ENCODE measurements at places on chromosomes 7 and 10.

DNA sequence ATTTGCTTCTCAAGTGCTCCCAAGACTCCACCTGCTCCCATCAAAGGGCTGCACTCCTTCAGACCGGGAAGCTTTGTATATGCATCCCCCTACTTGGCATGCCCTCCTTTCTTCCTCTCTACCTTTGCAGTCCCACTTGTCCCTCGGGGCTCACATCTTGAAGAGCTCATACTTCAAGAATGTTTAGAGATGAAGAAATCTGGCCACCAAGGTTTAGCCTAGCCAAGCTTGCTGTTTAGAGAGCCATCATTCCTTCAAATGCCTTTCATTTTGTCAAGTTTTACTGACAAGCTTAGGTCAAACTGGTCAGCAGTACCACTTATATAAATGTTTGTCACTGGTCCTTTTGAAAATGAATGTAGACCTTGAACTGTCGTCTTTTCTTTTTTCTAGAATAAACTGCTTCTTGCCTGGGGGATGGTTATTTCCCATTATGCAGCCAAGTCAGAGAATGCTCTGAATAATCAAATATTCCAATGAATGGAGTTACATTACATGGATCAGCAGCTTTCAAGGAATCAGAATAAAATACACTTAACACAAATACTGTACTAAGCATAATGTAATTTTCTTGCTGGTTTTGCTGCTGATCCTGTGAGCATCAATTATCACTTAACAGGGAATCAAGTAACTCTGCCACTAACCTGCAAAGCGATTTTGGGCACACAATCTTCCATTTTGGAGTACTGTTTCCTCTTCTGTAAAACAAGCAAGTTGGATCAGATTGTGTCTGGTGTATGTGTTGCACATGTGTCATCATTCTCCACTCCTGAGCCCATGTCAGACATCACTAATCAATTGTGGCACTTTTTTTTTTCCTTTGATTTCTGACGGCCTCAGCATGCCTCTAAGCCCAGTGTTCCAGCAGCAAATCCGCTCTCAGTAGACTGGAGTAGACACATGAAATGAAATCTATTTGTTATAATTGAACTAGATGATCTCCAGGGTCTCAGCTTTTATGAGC is 357.9 kb downstream of the PTEN start:
- no peak for DNase-seq

DNA sequence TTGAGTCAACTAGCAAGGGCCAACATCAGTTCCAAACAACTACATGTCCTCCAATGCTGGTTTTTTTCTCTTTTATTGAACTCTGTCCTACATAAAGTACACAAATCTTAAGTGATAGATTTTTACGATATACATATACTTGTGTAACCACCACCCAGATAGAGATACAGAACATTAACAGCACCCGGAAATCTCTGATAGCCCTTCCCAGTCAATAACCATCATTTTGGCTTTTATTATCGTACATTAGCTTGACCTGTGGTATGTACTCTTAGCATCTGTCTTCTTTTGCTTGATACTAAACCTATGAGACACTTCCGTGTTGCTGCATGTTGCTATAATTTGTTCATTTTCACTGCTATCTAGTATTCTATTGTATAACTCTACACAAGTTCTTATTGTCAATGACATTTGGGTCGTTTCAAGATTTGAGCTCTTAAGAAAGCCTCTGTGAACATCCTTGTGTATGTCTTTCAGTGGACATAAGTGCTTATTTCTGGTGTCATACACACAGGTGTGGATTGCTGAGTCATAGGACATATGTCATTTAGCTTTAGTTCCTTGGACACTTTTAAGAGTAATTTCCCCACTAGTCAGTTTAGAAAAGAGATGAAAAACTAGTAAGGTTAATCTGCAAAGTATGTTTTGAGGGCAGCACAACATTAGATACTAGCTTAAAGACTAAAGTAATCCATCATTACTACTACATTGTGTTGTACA is 111.1 kb downstream of the PRLHR start:
- no peak for DNase-seq

DNA sequence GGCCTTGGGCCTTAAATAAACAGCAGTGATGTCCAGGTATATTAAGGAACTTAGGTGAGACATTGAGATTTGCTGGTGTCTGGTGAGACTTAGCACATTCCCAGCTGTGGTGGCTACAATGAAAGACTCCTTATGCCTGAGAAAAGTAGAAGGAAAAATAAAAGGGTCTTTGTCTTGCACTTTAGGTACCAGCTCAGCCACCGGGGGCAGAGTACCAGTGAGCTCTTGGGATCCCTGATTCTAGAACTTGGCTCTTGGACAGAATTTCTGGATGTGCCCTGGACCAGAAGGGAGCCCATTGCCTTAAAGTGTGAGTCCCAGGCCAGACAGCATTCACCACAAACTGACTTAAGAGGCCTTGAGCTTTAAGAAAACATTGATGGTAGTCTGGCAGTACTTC is 1038.7 kb downstream of the SORCS3 start:
- DNase-seq, result no peak

DNA sequence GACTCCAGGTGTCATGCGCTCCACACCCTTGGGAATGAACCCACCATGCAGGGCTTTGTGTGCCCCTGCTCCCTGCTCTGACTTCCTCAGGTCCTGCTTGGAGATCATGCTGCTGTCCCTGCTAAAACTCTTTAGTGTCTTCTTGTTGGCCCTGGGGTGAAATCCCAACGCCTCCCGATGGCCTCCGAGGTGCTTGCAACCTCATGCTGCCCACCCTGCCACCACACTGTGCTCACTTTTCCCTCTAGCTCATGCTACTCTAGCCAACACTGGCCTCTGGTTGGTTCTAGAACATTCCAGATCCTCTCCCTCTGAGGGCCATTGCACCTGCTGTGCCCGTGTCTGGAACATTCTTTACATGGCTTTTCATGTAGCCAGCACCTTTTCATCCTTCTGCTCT is 227.7 kb downstream of the ADAM12 start:
- DNase-seq, result no peak

- peak; percentile 3 for DNase-seq
Measured at GRCh38 chr10:91887272-91888076, 21.8 kb downstream of the FGFBP3 start.

DNA sequence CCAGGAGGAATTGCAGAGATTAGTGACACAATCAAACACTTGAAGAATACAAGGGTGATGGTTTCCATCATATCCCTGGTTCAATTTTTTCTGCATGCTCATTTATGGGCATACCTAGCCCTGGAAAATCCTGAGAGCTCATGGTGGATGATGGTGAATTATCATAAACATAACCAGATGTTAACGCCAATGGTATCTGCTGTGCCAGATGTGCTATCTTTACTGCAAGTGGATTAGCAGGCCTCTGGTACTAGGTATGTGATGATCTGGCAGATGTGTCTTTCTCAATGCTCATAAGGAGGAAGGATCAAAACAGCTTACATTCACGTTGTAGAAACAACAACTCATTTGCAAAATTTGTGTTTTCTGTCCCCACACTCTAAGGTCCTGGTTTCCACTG is 150.5 kb downstream of the FZD1 start:
- no peak for DNase-seq

DNA sequence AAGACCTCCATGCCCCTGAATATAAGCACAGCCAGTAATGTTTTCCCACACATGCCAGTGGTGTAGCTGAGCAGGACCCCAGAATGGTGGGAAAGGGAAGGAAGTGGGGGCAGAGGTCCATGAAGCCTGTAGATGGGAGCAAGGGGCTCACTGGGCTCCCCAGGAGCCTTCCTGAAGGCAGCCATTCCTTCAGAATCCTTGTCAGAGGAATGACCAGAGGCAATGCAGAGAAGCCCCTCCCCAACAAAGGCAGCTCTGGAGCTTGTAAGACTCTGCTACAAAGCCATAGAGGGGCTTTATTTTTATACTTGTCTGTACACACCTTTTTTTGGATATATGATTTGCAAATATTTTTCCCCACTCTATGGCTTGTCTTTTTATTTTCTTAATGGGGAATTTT is 165.0 kb upstream of the TCF7L2 start:
- DNase-seq, result no peak

DNA sequence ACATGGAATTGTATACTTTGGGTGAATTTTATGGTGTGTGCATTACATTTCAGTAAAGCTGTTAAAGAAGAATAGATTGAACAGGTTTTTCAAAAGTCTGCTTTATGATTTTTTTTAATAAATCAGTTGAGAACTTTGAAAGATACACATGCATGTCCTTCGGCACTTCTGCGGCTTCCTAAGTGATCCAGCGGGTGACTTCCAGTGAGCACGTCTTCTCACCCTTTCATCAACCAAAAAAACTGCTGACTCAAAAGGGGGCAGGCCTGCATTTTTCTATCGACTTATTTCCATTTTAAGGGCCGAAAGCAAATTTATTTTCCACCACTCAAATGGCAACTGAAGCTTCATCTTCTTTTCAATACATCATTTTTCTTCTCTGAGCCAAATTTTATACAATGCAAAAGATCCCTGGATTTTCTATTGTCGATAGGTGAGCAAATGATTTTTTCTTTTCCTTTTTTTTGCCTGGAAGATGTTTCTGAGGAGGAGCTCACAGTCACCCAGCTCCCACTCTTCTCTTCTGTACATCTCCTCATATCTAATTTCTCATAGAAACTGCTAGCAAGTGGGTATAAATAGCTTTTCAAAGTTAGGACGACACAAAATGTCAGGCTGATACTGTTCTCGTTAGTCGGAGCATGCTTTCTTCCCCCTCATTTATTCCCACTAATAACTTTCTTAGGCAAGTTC is 10.2 kb downstream of the CHST15 start:
- no peak for DNase-seq

- no peak for DNase-seq
Measured at GRCh38 chr7:1950066-1950451, 280.0 kb downstream of the ELFN1 start.

GRCh38 chr10:54284526-54285193 is 516.4 kb downstream of the PCDH15 start:
- DNase-seq, result no peak

DNA sequence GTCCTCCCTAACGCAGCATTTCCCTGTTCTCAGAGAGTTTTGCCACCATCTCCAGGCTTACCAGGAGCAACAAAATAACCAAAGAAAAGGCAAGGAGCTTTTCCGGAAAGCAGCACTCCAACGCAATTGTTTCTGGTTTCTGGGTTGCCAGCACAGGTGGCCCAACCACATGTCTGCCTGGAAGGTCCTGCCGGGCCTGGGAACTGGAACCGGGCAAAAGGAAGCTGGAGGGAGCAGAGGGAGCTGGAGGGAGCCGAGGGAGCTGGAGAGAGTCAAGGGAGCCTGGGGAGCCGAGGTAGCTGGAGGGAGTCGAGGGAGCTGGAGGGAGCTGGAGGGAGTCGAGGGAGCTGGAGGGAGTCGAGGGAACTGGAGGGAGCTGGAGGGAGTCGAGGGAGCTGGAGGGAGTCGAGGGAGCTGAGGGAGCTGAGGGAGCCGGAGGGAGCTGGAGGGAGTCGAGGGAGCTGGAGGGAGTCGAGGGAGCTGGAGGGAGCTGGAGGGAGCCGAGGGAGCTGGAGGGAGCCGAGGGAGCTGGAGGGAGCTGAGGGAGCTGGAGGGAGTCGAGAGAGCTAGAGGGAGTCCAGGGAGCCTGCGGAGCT is 54.6 kb downstream of the STK32C start:
- no peak for DNase-seq

All from CD4-positive, alpha-beta T cell (primary cell).